ENCODE measurements at places on chromosomes 12 and 14. TPM values are rescaled to one million over a fixed set of nuclear protein-coding genes. Genes with fewer than 3 reads are reported as not detected.

Gene DHRS4
- polyA plus RNA-seq = 47.4 TPM

Gene STXBP6
- 44.9 TPM for polyA plus RNA-seq

Gene TAS2R7
- not detected for polyA plus RNA-seq

Gene AQP2
- 0.71 TPM for polyA plus RNA-seq

DNA sequence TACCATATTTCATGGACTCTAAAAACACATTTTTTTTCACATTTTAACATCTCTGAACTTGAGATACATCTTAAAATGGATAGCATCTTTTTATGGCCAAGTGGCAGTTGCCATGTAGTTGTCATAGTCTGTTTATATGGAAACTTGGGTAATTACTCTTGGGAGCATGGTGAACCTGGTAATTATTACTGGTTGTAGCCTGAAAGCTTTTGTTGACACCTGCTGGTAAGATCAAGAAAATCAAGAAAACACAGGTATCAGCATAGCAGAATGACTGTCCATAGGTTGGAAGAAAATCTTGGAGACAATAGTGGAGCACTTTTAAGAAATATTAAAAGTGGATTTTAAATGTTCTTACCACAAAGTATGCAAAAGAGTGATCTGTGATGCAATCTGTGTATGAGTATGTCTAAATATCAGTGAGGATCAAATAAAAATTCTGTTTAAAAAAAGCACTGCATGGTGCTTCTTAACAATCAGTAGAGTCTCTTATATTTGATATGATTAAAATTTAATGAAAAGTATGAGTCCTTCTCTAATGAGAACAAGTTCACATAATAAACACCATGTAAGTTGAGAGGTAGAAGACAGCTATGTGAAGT, 44.2 kb downstream of the TTC8 start:
- H3K27me3 ChIP-seq = no peaks in the 10 kb centered on the region
- H3K4me1 ChIP-seq = no peaks in the 10 kb centered on the region
- H3K27ac ChIP-seq = no peak overlapping the region

DNA sequence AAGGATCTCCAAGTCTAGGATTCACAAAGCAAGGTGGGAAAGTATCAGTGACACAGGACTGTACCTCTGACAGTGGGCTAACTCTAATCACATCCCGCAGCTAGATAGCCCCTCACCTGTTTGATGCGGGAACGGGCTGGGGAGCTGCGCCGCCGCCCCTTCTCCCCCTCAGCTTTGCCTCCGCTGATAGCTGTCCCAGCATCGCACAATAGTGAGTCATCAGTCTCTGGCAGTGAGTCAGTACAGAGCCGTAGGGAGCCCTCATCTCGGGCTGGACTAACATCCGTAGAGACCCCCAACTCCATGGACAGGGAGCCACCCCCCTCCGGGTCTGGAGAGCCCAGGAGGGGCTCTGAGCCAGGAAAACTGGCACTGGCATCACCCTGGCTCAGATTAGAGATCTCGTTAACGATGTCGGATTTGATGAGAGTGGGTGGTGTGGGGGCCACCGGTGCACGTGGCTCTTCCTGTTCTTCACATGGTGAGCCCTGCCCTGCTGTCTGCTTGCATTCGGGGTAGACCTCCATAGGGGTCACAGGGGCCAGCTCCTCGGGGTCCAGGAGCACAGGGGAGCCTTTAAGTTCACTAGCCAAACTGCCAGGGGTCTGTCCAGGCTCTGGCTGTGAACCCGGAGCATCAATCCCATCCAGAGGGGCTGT, 10.9 kb downstream of the KMT2D start:
- no peaks in the 10 kb centered on the region for H3K36me3 ChIP-seq
- H3K27ac ChIP-seq = no peak overlapping the region
- no peaks in the 10 kb centered on the region for H3K4me1 ChIP-seq
- H3K4me3 ChIP-seq = no peak overlapping the region
- H3K27me3 ChIP-seq = no peaks in the 10 kb centered on the region

Gene GARIN6
- polyA plus RNA-seq = not detected

DNA sequence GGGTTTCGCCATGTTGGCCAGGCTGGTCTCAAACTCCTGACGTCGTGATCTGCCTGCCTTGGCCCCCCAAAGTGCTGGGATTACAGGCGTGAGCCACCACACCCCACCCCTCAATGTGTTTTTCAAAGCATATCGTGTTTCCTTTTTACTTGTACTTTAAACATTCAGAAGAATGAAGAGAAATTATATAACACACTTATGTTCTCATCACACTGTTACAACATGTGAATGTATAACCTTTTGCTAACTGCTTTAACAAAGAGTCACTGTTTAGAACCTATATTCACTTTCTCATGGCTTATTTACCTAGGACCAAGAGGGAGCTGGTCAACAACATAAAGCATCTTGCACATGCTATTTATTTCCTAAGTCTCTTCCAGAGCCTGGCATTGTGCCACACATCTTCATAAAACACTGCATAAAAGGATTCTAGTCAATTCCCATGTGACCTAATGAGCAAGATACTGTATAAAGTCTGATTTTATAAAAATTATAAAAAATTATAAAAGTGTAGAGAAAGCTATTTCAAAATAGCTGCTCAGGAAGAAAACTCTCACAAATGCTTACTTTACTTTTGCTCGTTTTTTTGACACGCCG, 16.0 kb upstream of the ACTR6 start:
- no peaks in the 10 kb centered on the region for H3K27me3 ChIP-seq
- DNase-seq = no peak
- H3K4me1 ChIP-seq = no peaks in the 10 kb centered on the region
- H3K4me3 ChIP-seq = no peak overlapping the region
- no peaks in the 10 kb centered on the region for H3K36me3 ChIP-seq
- no peak overlapping the region for H3K27ac ChIP-seq

Gene C12orf54
- polyA plus RNA-seq = 2.7 TPM

Gene SLC38A4
- 16.5 TPM for polyA plus RNA-seq

DNA sequence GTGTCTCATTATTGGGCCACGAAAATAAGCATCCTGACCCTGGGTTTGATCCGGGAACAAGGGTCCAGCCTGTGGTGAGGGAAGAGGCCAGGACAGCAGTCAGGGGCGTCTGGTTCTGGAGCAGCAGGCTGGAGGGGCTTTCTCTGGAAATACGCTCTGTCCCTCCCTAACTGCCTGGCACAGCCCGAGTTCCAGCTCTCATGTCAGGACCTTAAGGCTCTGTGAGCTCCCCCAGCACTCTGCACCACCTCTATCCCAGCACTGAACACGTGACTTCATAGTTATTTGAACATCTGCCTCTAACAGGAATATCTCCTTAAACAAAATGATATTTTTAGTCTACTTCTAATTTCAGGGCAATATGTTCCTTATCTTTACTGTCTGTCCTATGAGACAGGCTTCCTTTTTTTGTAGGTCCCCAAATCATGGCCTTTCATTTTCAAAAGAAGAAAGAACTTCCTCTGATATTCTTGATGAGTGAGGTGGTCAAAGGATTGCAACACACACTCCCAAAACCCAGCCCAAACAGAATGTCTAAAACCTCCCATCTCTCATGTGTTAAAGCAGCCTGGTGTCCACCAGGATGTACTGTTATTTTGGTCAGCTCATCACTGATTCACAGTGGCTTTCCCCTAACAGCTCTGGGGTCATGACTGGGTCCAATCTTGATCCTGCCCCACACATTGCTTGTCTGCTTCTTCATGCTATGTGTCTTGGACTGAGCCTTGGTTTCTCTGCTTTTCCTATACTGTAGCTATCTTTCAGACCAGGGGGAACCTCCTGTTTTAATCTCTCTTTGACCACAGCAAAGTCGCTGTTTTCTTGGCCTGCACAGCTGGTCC, 9.7 kb downstream of the AQP6 start:
- no peak for DNase-seq
- H3K4me1 ChIP-seq = peaks cover 19% of the 10 kb centered on the region
- H3K27ac ChIP-seq = no peak overlapping the region
- no peaks in the 10 kb centered on the region for H3K36me3 ChIP-seq

- no peak overlapping the region for H3K4me3 ChIP-seq
- no peaks in the 10 kb centered on the region for H3K4me1 ChIP-seq
- DNase-seq = no peak
- H3K27me3 ChIP-seq = no peaks in the 10 kb centered on the region
Measured at GRCh38 chr14:41047763-41048162, 558.9 kb upstream of the LRFN5 start.

Gene CCDC197
- not detected for polyA plus RNA-seq

Gene FKBP11
- polyA plus RNA-seq = 232 TPM

GRCh38 chr14:85530626-85531025, 682 bp downstream of the FLRT2 start:
- H3K27me3 ChIP-seq = peaks cover 12% of the 10 kb centered on the region
- H3K36me3 ChIP-seq = no peaks in the 10 kb centered on the region
- H3K27ac ChIP-seq = peak overlapping the region; percentile 85
- peaks cover 6% of the 10 kb centered on the region for H3K4me1 ChIP-seq

Gene SMARCD1
- polyA plus RNA-seq = 27.9 TPM

DNA sequence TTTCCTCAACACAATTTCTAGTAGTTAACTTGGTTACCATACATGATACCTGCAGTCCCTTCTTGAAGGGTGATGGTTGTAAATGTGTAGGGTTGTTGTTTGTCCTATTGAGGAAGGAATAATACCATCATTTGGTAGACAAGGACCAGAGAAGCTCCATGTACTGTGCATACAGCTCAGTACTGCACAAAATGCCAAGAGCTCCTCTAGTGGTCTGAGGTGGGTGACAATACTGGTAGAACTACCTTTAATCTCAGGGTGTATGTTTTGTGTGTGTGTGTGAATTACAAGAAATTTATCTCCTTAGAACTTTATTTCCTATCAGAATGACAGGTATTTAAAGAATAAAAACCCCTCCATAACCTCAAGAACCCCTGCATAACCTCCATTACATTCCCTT, 575.3 kb downstream of the TMTC2 start:
- no peaks in the 10 kb centered on the region for H3K4me1 ChIP-seq
- H3K27me3 ChIP-seq = no peaks in the 10 kb centered on the region
- no peaks in the 10 kb centered on the region for H3K36me3 ChIP-seq
- no peak for DNase-seq
- no peak overlapping the region for H3K4me3 ChIP-seq

DNA sequence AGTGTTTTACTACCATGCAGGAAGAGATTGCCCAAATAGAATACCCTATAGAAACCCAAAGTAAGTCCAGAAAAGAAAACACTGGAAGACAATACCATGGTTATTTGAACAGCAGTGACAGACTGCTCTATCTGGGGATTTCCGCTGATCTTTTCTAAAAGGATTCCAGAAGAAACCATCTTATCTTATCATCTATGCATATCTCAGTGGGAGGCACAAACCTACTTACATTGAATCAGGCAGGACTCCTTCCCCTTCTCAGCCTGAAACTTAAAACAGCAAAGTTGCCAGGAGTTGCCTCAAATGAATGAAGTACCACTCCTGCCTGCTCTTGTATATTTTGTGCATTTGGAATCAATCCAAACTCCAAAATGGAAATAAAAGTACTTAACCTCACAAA, 56.7 kb upstream of the NR2C1 start:
- no peaks in the 10 kb centered on the region for H3K36me3 ChIP-seq
- no peaks in the 10 kb centered on the region for H3K4me1 ChIP-seq
- no peaks in the 10 kb centered on the region for H3K27me3 ChIP-seq

- no peak overlapping the region for H3K27ac ChIP-seq
- H3K27me3 ChIP-seq = no peaks in the 10 kb centered on the region
- no peak for DNase-seq
- H3K36me3 ChIP-seq = no peaks in the 10 kb centered on the region
Measured at GRCh38 chr12:57380300-57380699, 50.5 kb downstream of the R3HDM2 start.

GRCh38 chr14:66859063-66859671, 330.1 kb upstream of the GARIN2 start:
- H3K4me3 ChIP-seq = no peak overlapping the region
- no peak overlapping the region for H3K27ac ChIP-seq
- DNase-seq = no peak
- H3K4me1 ChIP-seq = no peaks in the 10 kb centered on the region
- H3K36me3 ChIP-seq = no peaks in the 10 kb centered on the region

Gene PIANP
- 0.95 TPM for polyA plus RNA-seq

Gene DHH
- polyA plus RNA-seq = not detected

DNA sequence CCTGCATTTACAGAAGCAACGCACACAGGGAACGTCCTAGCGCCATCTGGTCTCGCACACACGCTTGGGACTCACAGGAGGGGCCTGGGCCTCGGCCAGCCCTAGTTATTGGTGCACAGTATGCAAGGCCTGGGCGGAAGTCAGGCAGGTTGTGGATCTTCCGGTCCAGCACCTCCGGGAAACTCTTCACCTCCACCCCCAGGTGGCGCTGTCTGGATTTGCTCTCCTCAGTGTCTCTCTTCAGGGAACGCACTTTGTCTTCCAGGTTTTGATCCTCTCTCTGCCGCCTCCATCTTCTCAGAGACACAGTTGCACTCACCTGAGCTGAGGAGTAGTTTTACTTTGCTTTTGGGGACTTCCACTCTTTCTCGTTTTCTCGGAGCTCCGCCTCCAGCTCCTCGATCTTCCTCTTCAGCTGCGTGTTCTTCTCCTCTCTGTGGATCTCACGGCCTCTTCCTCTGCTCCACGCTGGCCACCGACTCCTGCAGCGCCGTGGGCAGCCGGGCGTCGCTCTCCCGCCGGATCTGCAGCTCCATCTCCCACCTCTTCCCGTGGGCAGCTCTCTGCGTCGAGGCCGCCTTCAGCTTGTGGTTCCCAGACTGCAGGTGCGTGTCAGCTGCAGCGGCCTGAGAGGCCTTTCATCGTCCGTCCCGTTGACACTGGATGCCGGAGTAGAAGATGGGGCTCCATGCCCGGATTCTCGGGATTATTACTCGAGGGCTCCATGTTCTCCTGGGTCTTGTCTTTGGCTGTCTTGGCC, 933.8 kb downstream of the TMEM121 start:
- H3K4me1 ChIP-seq = no peaks in the 10 kb centered on the region
- H3K36me3 ChIP-seq = no peaks in the 10 kb centered on the region
- no peak for DNase-seq
- no peak overlapping the region for H3K27ac ChIP-seq
- H3K27me3 ChIP-seq = no peaks in the 10 kb centered on the region

Gene PZP
- polyA plus RNA-seq = 0.49 TPM

- no peak overlapping the region for H3K4me3 ChIP-seq
- H3K36me3 ChIP-seq = no peaks in the 10 kb centered on the region
Measured at GRCh38 chr12:52525661-52526499, 5.7 kb upstream of the KRT5 start.

Gene TOMM20L
- polyA plus RNA-seq = not detected

DNA sequence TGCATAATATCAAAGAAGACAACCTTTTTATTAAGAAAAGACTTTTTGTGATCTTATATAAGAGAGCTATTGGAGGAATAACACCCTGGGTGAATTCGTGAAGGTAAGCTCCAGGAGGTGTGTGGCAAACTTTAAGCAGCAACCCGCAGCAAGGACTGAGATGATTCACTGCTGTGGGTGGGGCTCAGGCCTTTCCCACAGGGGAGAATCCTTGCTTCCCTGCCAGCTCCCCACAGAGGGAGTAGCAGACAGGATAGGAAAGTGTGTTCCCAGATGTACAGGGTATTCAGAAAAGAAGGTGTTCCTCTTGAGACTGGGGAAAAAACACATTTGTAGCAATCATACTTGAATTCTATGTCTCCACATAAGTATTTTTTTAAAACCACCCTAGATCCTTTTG, 9.2 kb downstream of the NDUFA12 start:
- H3K27me3 ChIP-seq = no peaks in the 10 kb centered on the region
- H3K4me1 ChIP-seq = no peaks in the 10 kb centered on the region
- peak; percentile 10 for DNase-seq
- H3K27ac ChIP-seq = no peak overlapping the region
- no peak overlapping the region for H3K4me3 ChIP-seq

Gene CYP46A1
- polyA plus RNA-seq = 1.7 TPM

Data from hepatocyte (in vitro differentiated cells).